ENCODE measurements at places on chromosomes 11 and 22. TPM values are rescaled to one million over a fixed set of nuclear protein-coding genes. Genes with fewer than 3 reads are reported as not detected.

OR6T1 gene
- not detected for total RNA-seq

ZP1 gene
- total RNA-seq: not detected

IFITM10 gene
- total RNA-seq: 0.39 TPM

MMP7 gene
- total RNA-seq: not detected

OR4C13 gene
- not detected for total RNA-seq

DNA sequence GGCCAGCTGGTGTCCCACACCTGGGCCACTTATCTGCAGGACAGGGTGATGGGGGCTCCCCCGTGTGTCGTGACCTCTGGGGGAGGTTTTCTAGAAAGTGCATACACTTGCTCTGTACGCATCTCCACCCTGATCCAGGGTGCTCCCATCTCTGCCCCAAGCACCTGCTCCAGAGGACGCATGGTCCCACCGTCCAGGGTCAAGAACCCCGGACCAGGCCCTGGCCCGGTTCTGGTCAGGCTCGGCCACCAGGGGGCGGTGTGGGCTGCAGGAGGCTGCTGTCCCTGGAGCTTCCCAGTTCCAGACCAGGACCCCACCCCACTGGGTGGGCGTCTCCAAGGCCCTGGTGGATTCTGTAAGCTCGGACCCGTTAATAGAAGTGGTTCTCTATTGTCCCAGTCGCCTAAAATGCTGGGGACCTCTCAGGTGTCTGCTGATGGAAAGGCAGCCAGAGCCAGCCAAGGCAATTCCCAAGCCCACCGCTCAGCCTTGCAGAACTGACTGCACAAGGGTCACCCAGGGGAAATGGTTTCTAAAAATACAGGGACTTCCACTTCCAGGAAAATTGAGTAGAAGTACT is 34.7 kb upstream of the SEPTIN5 start:
- DNase-seq: peak; percentile 3

DNA sequence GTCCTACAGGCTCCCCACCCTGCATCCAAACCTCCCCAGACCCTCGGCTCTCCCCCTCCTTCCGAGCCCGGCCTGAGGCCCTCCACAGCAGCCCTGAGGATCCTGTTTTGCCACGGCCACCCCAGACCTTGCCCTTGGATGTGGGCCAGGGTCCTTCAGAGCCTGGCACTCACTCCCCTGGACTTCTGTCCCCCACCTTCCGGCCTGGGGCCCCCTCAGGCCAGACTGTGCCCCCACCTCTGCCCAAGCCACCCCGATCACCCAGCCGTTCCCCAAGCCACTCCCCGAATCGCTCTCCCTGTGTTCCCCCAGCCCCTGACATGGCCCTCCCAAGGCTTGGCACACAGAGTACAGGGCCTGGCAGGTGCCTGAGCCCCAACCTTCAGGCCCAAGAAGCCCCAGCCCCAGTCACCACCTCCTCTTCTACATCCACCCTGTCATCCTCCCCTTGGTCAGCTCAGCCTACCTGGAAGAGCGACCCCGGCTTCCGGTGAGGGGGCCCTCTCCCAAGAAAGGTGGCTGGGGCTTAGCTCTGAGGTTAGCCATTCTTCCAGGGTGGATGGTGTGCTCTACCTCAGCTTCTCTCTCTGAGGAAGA is 2.9 kb downstream of the INPP5J start:
- DNase-seq: no peak

DNA sequence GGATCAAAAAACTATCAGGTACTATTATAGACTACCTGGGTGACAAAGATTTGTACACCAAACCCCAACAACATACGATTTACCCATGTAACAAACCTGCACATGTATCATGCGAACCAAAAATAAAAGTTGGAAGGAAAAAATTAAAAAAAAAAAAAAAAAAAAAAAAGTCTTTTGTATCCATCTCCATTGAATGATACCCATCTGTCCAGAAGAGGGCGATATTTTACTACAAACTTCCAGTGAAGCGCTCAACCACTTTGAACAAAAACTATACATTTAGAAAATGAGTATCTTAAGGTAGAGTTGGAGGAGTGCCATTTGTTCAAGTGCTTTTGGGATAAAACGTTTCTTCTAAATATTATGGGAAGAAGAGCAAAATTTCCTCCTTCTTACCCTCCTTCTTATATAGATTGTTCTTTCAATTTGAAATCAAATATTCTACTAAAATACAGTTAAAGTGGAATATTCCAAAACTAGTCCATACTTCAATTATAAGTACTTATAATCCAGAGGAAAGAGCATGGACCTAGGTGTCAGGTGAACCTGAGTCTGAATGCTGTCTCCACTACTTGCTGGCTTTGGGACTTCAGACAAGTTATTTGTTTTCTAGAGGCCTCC is 23.3 kb downstream of the ARL14EP start:
- DNase-seq: no peak

- no peak for DNase-seq
Observed at GRCh38 chr11:123304828-123305466, 109.9 kb upstream of the CLMP start.

Measured in CD8-positive, alpha-beta memory T cell (primary cell).